ENCODE measurements at places on chromosomes 3 and 15.

GRCh38 chr3:133467780-133468179 lies 67.9 kb downstream of the BFSP2 start:
- peaks cover 10% of the 10 kb centered on the region for H3K4me1 ChIP-seq
- H3K27me3 ChIP-seq: no peaks in the 10 kb centered on the region
- no peaks in the 10 kb centered on the region for H3K36me3 ChIP-seq
- no peak overlapping the region for H3K27ac ChIP-seq
- no peak for DNase-seq

- H3K27me3 ChIP-seq: no peaks in the 10 kb centered on the region
- DNase-seq: no peak
- no peaks in the 10 kb centered on the region for H3K36me3 ChIP-seq
Observed at GRCh38 chr15:56207092-56207491, 36.6 kb downstream of the RFX7 start.

GRCh38 chr3:81997390-81997789 lies 235.9 kb upstream of the GBE1 start:
- no peaks in the 10 kb centered on the region for H3K27me3 ChIP-seq
- no peaks in the 10 kb centered on the region for H3K4me1 ChIP-seq
- H3K4me3 ChIP-seq: no peak overlapping the region

GRCh38 chr15:52191207-52191606 lies at the start of gene GNB5:
GNB5 (minus strand) TSS chr15:52191392; CDS start chr15:52184676, 6,716 bp downstream.
- no peak within 1 kb of the TSS for H3K27ac ChIP-seq
- no peaks in the 10 kb centered on the region for H3K4me1 ChIP-seq
- H3K4me3 ChIP-seq: no peak within 1 kb of the TSS
- no peak for DNase-seq
- peaks cover 4% of the 10 kb centered on the region for H3K36me3 ChIP-seq
- no peaks in the 10 kb centered on the region for H3K27me3 ChIP-seq

- H3K4me3 ChIP-seq: no peak overlapping the region
- no peaks in the 10 kb centered on the region for H3K36me3 ChIP-seq
- H3K27me3 ChIP-seq: no peaks in the 10 kb centered on the region
- DNase-seq: no peak
Observed at GRCh38 chr15:83914906-83915305, 261.0 kb downstream of the ADAMTSL3 start.

- H3K4me3 ChIP-seq: no peak overlapping the region
- H3K36me3 ChIP-seq: no peaks in the 10 kb centered on the region
- peaks cover 32% of the 10 kb centered on the region for H3K4me1 ChIP-seq
Observed at GRCh38 chr15:98686983-98687382, 38.6 kb downstream of the IGF1R start.

GRCh38 chr3:13708871-13709595 lies 160.1 kb downstream of the FBLN2 start:
- H3K4me3 ChIP-seq: no peak overlapping the region
- H3K27ac ChIP-seq: no peak overlapping the region
- H3K4me1 ChIP-seq: no peaks in the 10 kb centered on the region
- no peak for DNase-seq
- no peaks in the 10 kb centered on the region for H3K36me3 ChIP-seq

DNA sequence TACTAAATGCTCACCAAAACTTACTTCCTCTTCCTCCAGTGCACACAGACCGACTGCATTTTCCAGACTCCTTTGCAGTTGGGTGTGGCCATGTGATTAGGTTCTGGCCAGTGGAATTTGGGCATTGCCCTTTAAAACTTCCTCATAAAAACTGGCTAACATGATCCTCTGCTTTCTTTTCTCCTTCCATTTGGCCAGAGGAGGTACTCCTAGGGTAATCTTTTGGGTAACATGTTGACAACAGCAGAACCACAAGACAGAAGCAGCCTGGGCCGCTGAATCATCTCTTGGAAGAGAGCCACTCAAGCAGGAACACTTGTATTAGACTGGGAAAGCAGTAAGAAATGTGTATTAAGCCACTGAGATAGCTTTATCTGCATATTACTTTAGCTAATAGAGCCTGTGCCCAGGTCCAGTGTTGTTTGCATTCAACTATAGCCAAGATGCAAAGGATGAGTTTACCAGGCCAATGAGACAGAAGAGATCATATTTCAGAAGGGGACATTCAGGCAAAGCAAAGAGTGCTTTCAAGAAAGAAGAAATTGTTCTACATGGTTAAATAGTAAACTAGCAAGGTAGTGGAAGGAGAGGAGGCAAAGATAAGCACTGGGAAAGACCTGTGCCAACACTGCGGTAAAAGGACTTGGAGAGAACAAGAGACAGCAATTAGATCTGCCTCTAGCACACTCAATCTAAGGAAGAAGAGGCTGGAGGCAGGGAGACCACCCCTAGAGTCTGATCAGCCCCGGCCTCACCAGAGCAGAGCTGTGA lies 79.8 kb downstream of the PLCH1 start:
- H3K27ac ChIP-seq: peak overlapping the region; percentile 51
- DNase-seq: peak; percentile 63
- no peaks in the 10 kb centered on the region for H3K36me3 ChIP-seq
- no peak overlapping the region for H3K4me3 ChIP-seq
- H3K4me1 ChIP-seq: peaks cover 16% of the 10 kb centered on the region
- H3K27me3 ChIP-seq: no peaks in the 10 kb centered on the region

GRCh38 chr15:48858401-48858800 lies 19.5 kb upstream of the EID1 start:
- no peaks in the 10 kb centered on the region for H3K27me3 ChIP-seq
- H3K27ac ChIP-seq: no peak overlapping the region
- DNase-seq: no peak
- H3K4me3 ChIP-seq: no peak overlapping the region

DNA sequence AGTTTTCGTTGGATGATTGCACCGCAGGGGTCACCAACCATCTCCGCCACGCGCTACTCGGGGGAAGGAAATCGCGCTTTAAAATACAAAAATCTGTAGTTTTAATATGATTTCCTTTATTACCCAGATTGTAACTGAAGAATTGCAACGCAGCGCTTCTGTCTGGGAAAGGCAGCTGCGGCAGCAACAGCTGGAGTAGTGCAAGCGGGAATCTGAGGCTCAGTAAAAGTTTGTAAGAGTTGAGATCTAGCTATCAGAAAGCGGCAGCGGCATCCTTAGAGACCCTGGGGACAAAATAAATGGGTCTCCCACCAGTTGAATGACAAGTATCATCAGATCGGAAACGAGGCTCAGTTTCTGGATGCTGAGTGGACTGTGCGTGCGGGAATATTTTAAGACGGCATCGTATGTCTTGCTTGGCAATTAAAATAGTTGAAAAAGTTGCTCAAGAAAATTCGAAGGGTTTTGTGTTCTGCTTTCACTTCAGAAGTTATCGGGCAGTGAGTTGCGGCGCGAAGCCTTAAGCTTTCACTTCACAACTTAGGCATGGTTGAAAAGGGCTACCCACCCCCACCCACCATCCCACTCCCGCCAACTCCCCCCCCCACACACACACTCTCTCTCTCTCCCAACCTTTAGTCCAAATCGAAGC lies 2.7 kb downstream of the MECOM start:
- H3K4me1 ChIP-seq: peaks cover 59% of the 10 kb centered on the region
- no peaks in the 10 kb centered on the region for H3K36me3 ChIP-seq
- peaks cover 8% of the 10 kb centered on the region for H3K27me3 ChIP-seq
- peak; percentile 49 for DNase-seq

GRCh38 chr3:157452097-157452496 lies 15.4 kb downstream of the PTX3 start:
- DNase-seq: no peak
- H3K27ac ChIP-seq: no peak overlapping the region
- no peaks in the 10 kb centered on the region for H3K36me3 ChIP-seq
- no peaks in the 10 kb centered on the region for H3K27me3 ChIP-seq
- no peak overlapping the region for H3K4me3 ChIP-seq

Data from upper lobe of left lung (tissue), 6 donors.